Skeletal muscle cell (primary cell): ENCODE measurements at places on chromosomes 11 and 22.

- DNase-seq: peak; percentile 25
Measured at GRCh38 chr22:46941968-46942798, 179.7 kb downstream of the TBC1D22A start.

DNA sequence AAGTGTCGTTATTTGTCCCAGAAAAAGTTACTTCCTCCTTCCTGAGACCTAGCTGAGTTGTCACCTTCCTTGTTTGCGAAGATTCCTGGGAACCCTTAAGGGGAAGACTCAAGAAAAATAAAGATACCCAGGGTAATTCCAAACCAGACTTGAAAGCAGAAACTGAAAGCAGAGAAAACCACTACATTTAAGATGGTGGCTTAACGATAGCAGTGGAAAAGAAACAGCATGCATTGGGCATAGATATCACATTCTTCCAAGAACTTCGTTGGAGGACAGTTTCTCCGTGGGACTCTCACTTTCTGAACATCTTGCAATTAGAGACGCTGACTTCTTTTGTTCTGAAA is 89.1 kb downstream of the FAM76B start:
- no peak for DNase-seq

GRCh38 chr11:92826136-92826535 is 143.3 kb upstream of the MTNR1B start:
- peak; percentile 58 for DNase-seq

- no peak for DNase-seq
Measured at GRCh38 chr11:19923626-19924025, 211.0 kb downstream of the NAV2 start.

- DNase-seq: no peak
Measured at GRCh38 chr11:9230296-9230695, 34.9 kb downstream of the DENND5A start.

- no peak for DNase-seq
Measured at GRCh38 chr11:11243590-11244469, 109.2 kb downstream of the CSNK2A3 start.

GRCh38 chr11:14190992-14191778 is 167.8 kb downstream of the RRAS2 start:
- DNase-seq: no peak

- no peak for DNase-seq
Measured at GRCh38 chr11:9643751-9644150, 20.1 kb upstream of the SWAP70 start.

GRCh38 chr11:128828350-128828749 is 38.7 kb downstream of the KCNJ1 start:
- no peak for DNase-seq

DNA sequence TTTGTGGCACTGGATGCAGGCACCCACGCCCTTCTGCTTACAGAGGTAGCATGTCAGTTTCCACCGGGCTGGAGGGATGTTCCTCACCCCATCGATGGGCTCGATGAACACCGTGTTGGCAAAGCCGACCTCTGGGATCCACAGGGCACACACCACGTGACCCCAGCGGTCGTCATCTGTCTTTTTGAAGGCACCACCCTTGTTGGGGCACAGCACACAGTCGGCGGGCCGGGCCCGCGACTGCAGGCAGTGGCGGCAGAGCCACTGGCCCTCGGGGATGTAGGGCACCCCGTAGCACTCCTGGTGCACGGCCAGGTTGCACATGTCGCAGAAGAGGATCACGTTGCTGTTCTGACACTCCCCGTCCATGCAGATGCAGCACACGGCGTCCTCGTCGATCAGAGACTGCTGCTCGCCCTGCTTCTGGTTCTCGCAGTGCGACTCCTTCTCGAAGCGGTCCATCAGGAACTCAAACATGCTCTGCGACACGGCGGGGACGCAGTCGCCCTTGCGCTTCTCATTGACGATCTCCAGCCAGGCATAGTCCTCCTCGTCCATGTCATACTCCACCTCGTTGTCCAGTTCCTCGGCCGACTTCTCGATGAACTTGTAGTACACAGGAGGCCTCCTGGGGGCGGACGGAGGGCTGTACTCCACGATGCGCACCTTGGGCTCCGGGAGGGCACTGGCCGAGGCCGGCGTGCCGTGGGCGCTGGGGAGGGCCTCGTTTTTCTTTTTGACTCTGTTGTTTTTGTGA is 4.2 kb downstream of the BRD1 start:
- DNase-seq: no peak

GRCh38 chr11:130527636-130528297 is 79.3 kb downstream of the ADAMTS15 start:
- DNase-seq: no peak

- no peak for DNase-seq
Measured at GRCh38 chr11:129427816-129428406, 52.3 kb downstream of the BARX2 start.

- DNase-seq: no peak
Measured at GRCh38 chr11:20835561-20835960, 166.2 kb downstream of the NELL1 start.
